ENCODE measurements at places on chromosomes 4 and X. TPM values are rescaled to one million over a fixed set of nuclear protein-coding genes. Genes with fewer than 3 reads are reported as not detected.
A peak's percentile ranks its signal among the peaks of the same experiment; 100 is the strongest.

DNA sequence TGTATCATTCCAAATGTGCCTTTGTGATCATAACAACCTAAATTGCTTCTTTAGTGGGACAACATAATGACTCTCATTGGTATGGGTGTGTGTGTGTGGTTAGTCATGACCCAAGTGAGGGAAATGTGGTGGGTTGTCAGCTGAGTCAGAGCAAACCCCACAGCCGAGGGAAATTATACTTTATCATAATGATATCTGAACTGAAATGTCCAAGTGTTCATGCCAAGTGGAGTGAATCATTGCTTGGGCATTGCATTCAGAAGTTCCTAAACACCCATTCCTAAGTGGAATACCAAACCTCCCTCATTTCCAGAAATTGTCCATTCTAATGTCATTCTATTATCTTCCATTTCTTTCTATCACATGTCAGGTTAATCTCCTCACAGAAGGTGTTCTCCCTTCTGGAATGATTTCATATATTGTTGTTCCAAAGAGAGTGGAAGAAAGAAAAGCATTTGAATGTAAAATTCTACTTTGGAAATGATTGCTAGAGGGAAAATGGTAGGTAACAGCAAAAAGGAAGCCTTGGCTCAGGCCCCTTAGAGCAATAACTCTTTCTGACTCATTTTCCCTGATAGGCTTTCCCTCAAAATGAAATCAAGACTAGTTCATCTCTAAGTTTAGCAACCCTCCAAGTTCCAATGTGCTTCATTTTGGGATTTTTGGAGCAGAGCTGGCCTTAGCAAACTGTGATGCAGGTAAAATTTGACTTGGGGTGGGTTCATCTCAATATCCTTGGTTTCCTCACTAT, 230.7 kb upstream of the KCNIP4 start:
- DNase-seq = no peak

- DNase-seq = peak; percentile 63
These were observed 220.1 kb downstream of the AFAP1 start for GRCh38 chr4:7719354-7720174.

The MND1 gene
- 0.62 TPM for total RNA-seq

- no peak for DNase-seq
These were observed 564.5 kb downstream of the ZNF674 start for GRCh38 chrX:45980726-45981125.

DNA sequence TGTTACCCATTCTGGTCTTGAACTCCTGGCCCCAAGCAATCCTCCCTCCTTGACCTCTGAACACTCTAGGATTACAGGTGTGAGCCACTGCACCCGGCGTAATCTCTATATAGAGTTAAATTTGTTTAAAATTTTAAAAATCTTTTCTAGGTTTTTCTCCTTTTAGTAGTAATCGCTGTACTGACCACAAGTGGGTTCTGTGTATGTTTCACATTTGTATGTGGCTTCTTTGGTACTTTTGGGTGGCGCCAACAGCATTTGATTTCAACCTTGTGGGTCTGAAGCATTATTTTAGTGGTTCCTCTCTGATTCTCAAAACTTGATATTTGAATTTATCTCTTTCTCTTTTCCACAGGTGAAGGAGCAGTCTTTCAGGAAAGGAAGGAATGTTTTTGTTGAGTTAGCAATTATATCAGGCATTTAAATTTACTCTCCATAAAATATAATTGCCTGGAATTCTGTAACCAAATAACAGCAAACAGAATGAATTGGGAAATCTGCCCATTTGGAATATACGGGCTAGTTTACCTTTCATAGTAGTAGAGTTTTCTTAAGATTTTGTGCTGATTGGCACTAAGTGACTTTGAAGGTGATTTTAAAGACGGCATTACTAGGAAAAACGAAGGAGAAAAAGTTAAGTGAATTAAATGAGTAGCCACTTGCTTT, 29.5 kb downstream of the ARHGAP10 start:
- no peak for DNase-seq

The SPANXB1 gene
- not detected for total RNA-seq

GRCh38 chr4:138439143-138439581, 197.0 kb upstream of the SLC7A11 start:
- DNase-seq = no peak

DNA sequence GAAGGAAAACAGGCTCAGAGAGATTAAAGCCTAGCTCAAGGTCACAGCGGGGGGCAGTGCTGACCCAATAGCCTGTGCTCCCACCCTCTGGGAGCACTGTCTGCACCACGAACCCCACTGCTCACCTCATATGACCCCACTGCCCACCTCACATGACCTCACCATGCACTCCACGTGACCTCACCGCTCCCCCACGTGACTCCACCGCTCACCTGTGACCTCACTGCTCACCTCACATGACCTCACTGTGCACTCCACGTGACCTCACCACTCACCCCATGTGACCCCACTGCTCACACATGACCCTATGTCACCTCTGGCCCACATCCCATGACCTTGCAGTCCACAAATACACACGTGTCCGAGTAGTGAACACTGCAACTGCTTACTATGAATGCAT, 55.4 kb downstream of the ACOX3 start:
- no peak for DNase-seq

GRCh38 chr4:174604198-174604597, 81.9 kb upstream of the HPGD start:
- DNase-seq = no peak

- no peak for DNase-seq
These were observed 108.2 kb upstream of the SORBS2 start for GRCh38 chr4:185920171-185920570.

The PABPC5 gene
- total RNA-seq = 1.2 TPM

The ODAM gene
- not detected for total RNA-seq

DNA sequence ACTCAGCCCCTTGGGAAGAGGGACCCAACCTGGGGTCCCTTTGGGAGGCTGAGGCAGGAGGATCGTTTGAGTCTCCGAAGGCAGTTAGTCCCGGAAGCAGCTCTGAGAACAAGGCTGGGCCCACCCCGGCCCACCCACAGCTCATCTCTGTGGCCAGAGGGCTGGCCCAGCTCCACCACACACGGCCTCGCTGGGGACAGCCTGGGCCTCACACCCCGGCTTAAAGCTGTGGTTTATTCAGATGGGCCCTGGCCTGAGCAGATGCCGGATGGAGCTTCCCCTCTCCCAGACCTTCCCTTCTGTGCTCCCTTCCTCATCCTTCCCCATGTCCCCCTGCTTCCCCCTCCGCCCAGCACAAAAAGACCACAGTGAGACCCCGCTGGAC, 54.4 kb downstream of the FAM53A start:
- no peak for DNase-seq

GRCh38 chr4:136400829-136401228, 1131.5 kb downstream of the PCDH18 start:
- DNase-seq = no peak

DNA sequence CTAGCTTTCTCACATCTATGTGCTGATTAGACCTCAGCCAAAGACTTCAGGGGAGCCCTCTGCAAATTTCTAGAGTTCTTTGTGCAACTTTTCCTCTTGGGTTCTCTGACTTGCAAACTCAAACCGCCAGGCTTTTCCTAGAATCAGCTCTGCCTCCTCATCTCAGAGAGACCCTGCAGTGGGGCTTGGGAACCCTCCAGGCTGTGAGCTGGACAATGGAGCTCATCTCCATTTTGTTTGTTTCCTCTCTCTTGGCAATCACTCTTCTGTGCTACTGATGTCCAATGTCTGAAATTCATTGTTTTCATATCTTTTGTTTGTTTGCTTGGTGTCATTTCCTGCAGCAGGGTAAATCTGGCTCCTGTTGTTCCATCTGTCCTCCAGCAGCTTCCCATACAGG, 33.0 kb downstream of the GYPB start:
- no peak for DNase-seq

DNA sequence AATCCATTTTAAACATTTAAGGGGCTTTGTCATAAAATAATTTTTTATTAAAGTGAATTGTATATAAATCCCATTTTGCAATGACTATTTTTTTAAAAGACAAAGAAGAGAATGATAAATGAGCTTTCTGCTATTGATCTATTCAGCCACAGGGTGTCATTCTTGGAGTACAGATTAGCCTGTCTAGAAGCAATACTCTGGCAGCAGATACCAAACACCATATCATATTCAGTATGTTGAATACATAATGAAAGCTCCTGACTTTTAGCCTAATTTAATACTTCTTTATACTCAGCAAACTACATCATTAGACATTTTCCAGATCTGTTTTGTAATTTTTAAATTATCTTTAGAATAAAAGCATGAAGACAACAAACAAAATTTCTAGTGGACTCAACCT, 496.3 kb downstream of the PDGFC start:
- no peak for DNase-seq

- DNase-seq = no peak
These were observed 468.9 kb upstream of the CTSO start for GRCh38 chr4:156422576-156422975.

DNA sequence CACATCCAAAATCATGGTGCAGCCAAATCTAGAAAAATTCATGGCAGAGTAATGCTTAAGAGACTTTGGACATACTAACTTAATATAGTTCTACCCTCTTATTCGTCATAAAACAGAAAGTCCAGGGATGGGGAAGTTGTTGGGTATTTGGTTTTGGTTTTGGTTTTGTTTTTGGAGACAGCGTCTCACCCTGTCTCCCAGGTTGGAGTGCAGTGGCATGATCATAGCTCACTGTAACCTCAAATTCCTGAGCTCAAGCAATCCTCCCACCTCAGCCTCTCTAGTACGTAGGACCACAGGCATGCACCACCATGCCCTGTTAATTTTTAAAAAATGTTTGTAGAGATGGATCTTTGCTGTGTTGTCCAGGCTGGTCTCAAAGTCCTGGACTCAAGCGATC, 271.8 kb upstream of the TENM3 start:
- no peak for DNase-seq

GRCh38 chr4:5712517-5712916, 1.5 kb downstream of the EVC start:
- no peak for DNase-seq

DNA sequence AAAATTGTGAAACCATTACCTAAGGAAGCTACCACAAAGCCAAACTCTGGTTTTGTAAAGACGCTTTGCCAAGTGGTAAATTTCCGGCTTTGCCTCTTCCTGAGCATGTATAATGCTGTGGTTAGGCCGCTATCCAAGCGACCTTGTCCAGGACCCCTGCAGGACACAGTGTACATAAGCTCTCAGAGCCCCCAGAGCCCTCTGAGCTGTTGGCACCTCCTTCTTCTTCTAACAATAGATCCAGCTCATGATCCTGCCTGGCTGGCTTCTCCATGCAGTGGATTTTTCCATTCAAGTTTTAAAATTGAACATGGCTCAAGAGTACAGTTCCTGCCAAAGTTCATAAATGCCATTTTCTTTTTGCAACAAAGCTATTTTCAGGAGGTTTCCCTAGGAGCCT, 326.7 kb downstream of the MAPK10 start:
- DNase-seq = peak; percentile 70

The LPAR4 gene
- total RNA-seq = 0.68 TPM

The F9 gene
- total RNA-seq = not detected

- DNase-seq = no peak
These were observed 321.9 kb downstream of the HS3ST1 start for GRCh38 chr4:11106759-11107158.

The PPEF2 gene
- total RNA-seq = not detected

DNA sequence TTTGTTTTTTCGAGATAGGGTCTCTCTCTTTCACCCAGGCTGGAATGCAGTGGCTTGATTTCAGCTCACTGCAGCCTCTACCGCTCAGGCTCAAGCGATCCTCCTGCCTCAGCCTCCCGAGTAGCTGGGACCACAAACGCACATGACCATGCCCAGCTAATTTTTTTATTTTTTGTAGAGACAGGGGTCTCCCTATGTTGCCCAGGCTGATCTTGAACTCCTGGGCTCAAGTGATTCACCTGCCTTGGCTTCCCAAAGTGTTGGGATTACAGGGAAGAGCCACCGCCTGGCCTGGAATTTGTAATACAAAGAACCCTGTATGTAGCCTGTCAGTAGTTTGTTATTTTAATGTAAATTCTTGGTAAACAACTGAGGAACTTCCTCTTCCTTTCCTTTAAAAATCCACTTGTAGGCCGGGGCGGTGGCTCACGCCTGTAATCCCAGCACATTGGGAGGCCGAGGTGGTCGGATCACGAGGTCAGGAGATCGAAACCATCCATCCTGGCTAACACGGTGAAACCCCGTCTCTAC, 119.5 kb downstream of the PHKA2 start:
- no peak for DNase-seq

DNA sequence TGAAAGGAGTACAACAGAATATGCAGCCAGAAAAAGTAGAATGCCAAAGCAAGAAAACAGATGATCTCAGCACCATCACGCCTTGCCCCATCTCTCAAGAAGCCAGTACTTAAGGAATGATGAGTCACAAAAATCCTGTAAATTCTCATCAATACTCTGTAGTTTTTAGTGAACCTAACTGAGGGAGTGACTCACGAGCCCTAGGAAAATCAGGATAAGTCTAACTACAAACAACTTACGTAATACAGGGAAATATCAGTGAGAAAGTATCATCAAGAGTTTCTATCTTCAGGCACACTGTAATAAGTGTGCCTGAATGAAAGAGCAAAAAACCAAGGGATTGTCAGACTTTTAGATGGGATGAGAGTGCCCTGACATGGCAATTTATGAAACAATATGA, 644.4 kb downstream of the STPG2 start:
- DNase-seq = no peak

DNA sequence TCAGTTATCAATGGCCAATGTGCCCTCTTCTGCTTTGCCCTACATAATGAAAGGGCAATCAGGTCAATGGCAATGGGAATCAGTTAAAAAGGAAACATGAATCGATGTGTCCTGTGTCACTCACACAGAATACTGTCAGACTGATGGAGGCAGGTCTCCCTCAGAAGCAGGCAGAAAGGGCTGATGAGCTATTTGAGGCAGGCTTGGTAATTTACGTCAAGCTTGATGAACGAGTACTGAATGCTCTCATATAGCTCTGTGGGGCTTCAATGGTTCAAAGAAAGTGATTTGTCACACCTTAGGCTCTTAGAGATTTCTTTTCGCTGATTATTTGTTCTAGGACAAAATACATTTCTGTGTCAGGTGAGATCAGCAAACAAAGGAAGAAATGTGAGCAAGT, 22.6 kb upstream of the TBC1D1 start:
- DNase-seq = no peak

GRCh38 chrX:132983496-132983895, 25.1 kb upstream of the HS6ST2 start:
- DNase-seq = no peak

The VSIG1 gene
- total RNA-seq = not detected

The UGT2B11 gene
- total RNA-seq = not detected

- no peak for DNase-seq
These were observed 39.5 kb upstream of the RASL11B start for GRCh38 chr4:52822583-52822971.

DNA sequence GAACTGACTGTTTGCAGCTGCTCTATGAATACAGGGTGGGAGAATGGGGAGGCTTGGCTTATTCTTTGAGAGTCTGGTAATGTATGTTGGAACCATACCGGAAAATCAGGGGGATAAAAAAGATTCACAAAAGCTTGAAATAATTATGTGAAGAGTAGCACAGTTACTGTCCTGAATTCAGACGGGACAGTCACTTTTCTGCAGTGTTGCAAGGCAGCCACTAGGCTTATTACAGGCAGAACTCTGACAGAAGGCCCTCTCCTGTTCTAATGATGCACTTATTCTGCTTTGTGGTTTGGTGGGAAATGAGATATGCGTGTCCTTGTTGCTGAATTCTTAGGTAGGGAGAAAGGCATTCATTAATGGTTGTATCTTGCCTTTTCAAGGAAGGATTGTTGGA, 37.2 kb downstream of the GUCY1B1 start:
- DNase-seq = no peak
